ENCODE measurements at places on chromosomes 11 and 22.
A peak's percentile ranks its signal among the peaks of the same experiment; 100 is the strongest.

DNA sequence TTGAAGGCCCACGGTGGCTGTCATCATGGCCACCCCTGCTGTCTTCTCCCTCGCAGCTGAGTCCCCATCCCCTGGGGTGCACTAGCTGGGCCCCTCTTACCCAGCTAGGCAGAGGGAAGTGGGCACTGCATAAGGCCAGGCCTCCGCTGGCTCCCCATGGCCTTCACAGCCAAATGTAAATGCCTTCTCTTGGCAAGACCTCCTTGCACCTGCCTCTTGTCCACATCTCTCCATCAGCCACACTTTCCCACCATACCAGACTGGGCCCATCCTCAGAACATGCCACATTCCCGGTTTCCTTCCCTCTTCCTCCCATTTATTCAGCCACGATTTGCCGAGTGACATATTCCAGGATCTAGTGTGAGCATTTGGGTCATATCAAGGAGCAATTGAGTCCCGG lies 49.7 kb downstream of the NECTIN1 start:
- DNase-seq = no peak

DNA sequence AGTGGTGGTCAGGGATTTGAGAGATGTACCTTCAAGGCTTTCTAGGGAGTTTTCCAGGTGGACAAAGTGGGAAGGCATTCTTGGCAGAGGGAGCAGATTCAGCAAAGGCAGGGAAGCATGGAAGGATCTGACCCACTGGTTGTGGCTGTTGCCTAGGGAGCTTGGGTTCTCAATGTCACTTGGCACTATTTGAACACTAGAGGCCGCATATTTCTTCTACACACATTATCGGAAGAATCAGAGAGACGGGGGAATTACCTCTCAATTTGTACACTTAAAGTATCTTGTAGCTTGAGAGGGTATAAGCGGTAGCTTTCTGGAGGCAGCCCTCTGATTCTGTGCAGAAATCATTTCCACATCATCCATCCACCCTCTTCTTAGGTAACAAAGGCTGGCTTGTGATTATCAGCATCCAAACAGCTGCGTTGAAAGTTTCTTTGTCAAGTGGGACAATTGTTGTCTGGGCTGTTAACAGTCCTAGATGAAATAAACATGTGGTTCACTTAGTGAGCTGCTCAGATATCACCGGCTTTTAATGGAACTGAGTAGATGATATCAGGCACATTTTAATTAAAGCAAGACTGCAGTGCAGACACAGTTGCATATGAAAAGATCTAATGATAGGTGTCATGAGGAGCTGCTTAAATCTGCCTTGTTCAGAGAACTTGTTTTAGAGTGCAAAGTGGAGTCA lies 2.6 kb downstream of the NELL1 start:
- peak; percentile 5 for DNase-seq

GRCh38 chr11:62919476-62919875 lies 1.7 kb downstream of the CHRM1 start:
- no peak for DNase-seq

GRCh38 chr11:72600557-72600956 lies 73.7 kb downstream of the PDE2A start:
- DNase-seq = no peak

DNA sequence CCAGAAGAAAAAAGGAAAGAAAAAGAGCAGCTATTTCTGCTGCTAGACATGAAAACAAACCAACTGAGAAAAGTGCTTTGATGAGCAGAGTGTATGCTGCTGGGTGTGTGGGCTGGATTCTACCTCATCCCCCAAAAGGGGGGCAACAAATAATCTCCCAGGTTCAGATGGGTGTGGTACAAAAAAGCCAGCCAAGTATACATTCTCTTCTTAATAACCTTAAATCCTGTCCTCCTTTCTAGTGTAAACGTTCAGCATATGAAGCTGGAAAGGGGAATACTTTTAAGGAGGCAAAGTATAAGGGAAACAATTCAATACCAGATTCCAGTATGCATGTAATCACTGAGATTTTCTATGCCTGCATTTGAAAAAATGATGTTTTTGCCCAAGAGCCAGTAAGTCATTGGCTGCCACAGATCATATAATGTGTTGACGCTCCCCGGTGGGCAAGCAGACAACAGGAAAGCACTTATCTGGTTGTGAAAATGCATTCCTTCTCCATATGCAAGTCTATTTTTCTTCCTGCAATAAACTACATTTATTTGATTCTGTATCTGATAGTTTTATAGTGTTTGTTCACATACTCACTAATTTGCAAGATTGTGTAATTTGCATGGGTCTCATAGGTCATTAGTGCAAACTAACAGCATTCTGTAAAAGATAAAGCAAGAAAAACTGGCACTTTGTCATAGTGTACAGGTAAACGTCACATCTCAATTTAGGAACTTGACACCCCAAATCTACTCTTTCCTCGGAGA lies 201.1 kb downstream of the CADM1 start:
- DNase-seq = no peak

DNA sequence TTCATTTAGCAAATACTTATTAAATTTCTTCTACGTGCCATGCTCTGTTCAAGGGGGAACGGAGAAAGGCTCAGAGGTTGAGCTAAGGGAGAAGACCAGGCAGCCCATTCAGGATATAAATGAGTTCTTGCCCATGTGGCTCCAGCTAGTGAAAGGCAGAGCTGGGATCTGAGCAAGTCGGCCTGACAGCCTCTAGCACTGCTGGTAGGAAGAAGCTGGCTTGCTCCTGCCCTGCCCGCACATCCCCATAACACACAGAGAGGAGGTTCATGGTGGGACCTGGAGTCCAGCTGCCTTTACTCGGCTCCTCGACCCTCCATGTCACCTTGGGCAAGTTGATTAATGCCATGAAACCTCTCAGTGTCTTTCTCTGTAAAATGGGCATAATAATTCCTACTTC lies 2.0 kb downstream of the SLC15A3 start:
- no peak for DNase-seq

DNA sequence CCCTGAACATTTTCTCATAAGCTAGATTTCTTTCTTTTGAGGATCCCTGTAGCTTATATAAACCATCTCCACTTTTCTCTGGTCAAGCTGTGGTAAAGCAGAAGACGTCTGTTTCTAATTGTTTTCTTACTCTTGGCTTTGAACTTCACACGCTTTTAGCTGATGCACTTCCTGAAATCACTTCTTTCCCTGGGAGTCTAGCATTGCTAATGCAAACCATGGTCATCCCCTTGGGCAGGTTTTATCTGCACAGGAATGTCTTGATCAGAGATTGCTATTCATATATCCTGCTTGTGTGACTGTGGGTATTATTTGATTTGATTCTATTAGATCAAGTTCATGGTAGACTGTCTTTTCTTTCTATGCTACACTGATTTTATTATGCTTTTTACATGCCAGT lies 199.2 kb upstream of the POU2AF2 start:
- DNase-seq = no peak

GRCh38 chr22:50676661-50677492 lies 4.3 kb downstream of the SHANK3 start:
- no peak for DNase-seq

DNA sequence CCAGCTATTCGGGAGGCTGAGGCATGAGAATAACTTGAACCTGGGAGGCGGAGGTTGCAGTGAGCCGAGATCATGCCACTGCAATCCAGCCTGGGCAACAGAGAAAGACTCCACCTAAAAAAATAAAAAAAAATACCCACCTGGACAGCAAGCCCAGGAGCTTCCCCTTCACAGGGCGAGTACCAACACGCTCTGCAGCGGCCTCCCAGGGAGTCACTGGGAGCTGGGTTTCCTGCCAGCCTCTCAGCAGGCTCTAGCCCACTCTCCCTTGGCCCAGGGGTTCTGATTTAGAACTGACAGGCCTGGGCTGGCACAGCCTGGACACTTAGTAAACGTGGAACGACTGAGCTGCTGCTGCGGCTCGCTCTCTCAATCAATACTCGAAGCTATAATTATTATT lies 2.0 kb upstream of the CABP7 start:
- no peak for DNase-seq

- peak; percentile 70 for DNase-seq
Measured at GRCh38 chr22:18078329-18079041, 695 bp downstream of the PEX26 start.

DNA sequence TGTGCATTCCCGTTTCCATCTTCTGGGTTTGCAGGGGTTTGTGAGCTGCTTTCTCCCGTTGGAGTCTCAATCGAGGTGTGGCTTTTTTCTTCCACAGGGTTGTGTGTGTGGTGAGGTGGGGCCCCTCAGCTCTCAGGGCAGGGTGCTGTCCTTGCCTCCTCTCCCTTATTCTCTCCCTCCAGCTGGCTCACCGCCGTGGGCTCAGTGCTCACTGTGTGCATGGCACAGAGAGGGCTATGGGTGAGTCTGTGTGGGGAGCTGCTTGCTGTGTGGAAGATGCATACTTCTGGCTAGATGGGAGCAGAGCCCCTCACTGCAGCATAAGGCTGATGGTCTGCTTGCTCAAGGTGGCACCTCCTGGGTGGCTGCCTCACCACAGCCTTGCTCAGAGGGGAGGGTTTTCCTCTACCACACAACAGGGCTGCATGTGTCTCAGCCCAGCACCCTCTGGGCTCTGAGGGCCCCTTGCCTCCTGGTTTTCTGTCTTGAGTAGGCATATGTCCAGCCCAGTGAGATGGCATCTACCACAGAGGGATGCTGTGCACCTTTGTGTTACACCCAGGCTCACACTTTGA lies 203.1 kb upstream of the B3GAT1 start:
- DNase-seq = no peak

DNA sequence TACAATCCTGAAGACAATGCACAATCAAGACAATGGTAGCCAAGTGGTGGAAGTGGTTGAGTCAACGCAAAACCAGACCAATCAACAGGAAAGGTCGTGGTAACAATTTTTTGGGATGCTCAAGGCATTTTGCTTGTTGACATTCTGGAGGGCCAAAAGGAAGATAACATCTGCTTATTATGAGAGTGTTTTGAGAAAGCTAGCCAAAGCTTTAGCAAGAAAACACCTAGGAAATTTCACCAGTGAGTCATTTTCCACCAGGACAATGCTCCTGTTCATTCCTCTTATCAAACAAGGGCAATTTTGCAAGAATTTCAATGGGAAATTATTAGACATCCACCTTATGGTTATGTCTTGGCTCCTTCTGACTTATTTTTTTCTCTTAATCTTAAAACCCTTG lies 1932.2 kb upstream of the RAG2 start:
- DNase-seq = no peak

DNA sequence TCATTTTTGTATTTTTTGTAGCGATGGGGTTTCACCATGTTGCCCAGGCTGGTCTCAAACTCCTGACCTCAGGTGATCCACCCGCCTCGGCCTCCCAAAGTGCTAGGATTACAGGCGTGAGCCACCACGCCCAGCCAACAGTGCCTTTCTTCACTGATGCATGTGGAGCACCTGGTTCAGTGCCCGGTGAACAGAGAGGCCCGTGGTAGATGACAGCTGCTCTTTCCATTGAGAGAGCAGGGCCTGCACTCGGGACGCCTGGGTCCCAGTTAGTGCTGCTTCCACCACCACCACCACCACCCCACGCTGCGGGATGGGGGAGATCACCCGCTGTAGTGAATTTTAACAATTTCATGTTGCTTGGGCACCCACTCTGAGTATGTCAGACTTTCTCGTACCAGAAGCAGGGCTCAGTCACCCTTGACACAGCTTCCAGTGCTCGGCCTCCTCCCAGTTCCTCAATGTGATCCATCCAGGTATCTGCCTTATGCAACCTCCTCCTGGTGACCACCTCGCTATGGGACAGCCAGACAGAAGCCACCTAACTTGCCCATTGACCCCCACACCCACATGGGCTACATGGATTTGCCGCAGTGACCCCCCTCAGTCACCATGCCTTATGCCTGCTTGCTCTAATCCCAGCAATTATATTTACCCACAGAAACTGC lies 36.6 kb downstream of the ARRB1 start:
- DNase-seq = no peak

GRCh38 chr11:117538263-117539135 lies 210.8 kb downstream of the CEP164 start:
- DNase-seq = no peak

GRCh38 chr11:95387325-95387724 lies 156.3 kb upstream of the SESN3 start:
- DNase-seq = no peak

GRCh38 chr11:66860449-66860831 lies 3.6 kb downstream of the LRFN4 start:
- no peak for DNase-seq

GRCh38 chr11:126338346-126339055 lies 17.0 kb upstream of the ST3GAL4 start:
- DNase-seq = no peak

- no peak for DNase-seq
Measured at GRCh38 chr11:11580841-11581411, 40.9 kb downstream of the GALNT18 start.

DNA sequence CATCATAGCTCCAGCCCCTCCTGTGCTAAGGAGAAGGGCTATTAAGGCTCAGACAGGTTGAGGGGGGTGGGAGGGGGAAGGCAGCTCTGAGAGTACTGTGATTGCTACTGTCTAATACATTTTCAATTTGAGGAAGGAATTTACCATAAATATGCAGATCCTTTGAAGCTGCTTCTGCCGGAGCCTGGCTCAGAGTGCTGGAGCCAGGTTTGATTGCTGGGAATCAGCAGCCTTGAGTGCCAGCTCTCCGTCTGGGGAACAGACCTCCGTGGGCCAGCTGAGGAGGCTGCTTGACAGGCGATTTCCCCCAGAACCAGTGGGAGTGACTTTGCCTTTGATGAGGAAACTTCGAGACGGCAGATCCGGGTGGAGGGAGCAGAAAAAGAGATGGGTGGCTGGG lies 141.7 kb upstream of the TBCEL start:
- DNase-seq = no peak

GRCh38 chr22:39265143-39265886 lies 20.5 kb upstream of the PDGFB start:
- no peak for DNase-seq

DNA sequence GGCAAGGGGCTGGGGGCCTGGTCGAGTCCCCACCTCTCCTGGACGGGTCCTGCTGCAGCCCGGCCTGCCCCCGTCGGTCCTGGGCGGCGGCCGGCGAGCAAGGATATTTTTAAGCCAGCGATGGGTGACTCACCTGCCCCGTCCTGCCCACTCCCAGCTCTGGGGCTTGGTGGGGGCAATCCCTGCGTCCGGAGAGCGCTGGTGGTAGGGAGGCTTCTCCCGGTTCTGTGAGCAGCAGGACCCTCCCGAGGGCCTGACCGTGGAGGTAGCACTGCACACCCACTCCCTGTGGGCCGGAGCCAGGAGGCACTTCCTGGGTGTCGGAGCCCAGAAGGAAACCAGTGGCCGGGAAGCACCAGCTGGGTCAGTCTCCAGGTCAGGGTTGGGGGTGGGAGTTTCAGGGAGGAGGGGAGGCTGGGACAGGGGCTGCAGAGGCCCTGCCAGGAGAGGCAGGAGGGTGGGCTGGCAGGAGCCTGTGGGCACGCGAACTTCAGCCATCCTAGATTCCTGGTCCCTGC lies 467 bp downstream of the EPS8L2 start:
- DNase-seq = peak; percentile 71

- no peak for DNase-seq
Measured at GRCh38 chr22:36756746-36757655, 18.9 kb downstream of the IFT27 start.

DNA sequence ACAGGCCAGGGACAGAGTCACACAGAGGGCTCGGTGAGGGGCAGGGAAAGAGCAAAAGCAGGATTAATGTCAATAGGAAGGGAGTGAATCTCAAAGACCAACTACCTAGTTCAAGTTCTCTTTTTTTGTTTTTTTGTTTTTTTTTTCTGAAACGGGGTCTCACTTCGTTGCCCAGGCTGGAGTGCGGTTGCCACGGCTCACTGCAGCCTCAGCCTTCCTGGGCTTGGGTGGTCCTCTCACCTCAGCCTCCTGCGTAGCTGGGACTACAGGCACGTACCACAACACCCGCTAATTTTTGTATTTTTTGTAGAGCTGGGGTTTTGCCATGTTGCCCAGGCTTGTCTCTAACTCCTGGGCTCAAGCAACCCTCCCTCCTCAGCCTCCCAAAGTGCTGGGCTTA lies 9.7 kb upstream of the BCL9L start:
- DNase-seq = no peak

All from ELR (cell line).